Activated naive CD4-positive, alpha-beta T cell treated with Interleukin-2 at 50 U/mL for 16 hours (primary cell): ENCODE measurements at places on chromosomes 5 and 9.

GRCh38 chr5:102801371-102801770 is 46.3 kb downstream of the PAM start:
- DNase-seq = no peak

- no peak for DNase-seq
Observed at GRCh38 chr5:65394087-65394486, 87.6 kb downstream of the ADAMTS6 start.

DNA sequence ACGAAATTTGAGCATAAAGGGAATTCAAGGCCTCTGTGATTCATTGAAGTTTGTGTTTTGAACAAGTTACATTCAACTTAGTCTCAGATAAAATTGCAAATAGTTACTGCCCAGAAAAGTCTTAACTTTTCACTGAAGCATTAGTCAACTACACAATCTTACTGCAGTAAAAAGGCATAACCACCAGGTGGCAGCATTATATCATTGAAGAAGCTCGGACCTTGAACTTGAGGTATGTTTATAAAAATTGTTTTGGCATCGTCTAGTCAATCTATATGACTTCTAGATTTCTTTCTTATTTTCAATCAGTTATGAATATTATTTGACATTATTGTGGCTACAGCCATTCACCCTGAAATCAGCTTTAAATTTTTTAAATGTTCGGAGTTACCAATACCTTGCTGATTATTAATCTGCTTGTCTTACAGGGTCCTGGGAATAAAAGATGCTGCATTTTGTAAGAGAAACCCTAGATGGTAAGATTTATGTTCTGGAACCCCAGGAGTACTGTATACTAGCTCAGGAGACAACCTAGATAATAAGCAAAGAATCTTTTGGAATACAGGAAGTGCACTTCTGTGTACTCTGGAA is 83.9 kb upstream of the GRAMD2B start:
- DNase-seq = peak; percentile 24

DNA sequence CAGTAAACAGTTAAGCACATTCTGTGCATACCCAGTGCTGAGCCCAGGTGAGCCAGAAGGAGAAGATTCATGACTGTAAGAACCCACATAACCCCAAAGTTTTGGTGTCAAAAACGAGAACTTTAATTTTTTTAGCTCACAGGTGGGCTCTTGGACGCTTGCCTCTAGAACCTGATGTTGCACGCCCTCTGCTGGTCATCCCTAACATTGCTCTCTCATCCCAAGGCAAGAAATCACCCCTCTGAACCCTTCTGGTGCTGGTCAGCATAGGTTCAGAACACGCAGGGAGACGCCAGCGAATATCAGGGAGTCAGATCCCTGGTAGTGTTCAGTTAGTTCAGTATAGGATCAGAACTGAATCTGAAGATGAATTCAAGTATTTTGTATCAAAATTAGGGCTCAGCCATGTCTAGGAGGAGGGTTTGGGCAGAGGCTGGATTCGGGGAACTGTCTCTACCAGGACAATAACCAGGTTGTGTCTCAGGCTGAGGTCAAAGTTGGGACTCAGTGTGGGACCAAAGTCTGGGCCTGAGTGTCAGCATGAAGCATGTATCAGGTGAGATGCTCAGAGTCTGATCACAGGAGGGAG is 4.1 kb upstream of the DNAJB5 start:
- peak; percentile 60 for DNase-seq

DNA sequence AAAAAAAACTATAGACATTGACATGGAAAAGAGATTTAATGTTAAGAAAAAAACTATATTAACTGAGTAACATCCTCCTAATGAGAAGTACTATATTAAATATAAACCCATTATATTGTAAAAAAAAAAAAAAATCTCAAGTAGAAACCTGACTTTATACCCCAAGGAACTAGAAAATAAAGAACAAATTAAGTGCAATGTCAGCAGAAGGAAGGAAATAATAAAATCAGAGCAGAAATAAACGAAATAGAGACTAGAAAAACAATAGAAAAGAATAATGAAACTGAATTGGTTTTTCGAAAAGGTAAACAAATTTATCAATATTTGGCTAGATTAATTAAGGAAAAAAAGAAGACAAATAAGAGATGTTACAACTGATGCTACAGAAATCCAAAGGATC is 329.1 kb upstream of the ZNF608 start:
- no peak for DNase-seq

- no peak for DNase-seq
Observed at GRCh38 chr5:115179394-115180164, 9.9 kb upstream of the TRIM36 start.

GRCh38 chr5:170611449-170612090 is 107.8 kb downstream of the KCNIP1 start:
- no peak for DNase-seq

GRCh38 chr5:111952555-111952954 is 195.6 kb upstream of the NREP start:
- DNase-seq = no peak

DNA sequence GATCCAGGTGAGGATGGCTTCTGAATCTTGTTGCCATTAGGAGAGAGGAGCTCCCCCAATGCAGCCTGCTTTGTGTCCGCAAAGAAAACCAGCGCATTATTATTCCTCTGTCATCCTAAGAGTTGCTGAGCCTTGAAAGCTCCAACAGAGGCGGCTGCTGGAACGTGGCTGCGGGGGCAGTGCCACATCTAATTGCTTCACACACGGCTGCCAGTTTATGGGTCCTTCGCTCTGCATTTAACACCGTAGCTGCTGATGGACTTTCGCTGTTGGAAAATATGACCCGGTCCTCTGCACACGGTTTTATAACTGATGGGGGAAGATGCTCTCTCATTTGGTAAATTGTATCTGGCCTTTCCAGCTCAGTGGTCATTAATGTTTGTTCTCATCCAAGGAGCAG is 38.0 kb downstream of the ZNF622 start:
- no peak for DNase-seq

DNA sequence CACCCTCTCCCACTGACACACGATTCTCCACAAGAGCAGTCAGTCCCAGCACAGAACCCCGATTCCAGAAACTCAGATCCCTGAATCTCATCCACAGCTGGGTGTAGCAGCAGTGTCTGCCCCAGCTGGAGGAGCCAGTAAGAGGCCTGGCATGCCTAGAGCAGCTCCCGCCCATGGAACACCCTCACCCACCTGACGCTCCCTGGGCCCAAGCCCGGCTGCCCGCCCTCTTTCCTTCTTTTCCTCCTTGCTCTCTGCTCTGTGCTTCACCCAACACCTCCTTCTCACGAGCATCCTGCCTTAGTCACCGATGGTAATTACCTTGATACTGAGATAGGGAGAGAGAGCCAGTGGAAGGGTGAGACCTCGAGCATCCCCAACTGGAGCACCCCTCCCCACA is 8.7 kb downstream of the PCDH1 start:
- no peak for DNase-seq

DNA sequence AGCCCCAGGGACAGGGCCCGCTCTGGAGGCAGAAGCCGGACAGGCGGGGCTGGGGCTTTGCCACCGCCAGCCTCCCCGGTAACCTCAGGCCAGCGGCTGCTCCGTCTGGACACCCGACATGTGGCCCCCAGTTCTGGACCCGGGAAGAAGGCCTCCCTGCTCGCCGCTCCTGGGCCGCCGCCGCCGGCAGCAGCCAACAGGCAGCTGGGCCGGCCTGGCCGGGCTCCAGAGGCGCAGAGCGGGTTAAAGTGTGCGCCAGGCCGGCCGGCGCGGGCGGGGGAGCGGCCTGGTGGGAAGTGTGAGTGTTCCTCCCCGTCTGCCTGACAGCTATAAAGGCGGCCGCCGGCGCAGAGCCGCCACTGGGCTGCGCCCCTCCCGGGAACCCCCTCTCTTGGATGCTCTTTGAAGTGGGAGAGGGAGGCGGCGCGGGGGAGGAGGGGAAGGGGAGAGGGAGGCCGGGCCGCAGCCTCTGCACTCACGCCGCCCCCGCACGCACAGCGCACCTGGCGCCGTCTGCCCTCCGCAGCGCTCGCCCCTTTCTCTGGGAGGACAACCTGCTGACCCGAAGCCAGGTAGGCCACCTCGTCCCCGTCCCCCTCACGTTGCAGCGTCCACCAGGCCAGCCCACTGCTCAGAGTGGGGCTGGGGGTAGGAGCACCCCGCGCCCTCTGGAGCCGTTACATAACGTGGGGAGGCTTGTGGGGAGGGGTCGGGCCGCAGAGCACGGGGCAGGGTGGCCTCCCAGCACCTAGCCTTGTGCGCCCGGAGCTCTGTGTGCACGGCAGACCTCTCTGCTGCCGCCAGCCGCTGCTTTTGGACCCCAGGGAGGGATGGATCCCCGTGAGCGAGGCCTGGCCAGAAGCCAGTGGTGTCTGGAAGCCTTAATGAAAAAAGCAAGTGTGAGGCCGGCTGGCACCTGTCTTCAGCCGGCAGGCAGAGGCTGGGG is at the start of gene ADAMTSL2:
TSS of gene ADAMTSL2 (plus strand) at position 359 of the 946 bp plus-strand sequence. CDS start 2,009 bp downstream, outside the sequence.
- peak; percentile 16 for DNase-seq

DNA sequence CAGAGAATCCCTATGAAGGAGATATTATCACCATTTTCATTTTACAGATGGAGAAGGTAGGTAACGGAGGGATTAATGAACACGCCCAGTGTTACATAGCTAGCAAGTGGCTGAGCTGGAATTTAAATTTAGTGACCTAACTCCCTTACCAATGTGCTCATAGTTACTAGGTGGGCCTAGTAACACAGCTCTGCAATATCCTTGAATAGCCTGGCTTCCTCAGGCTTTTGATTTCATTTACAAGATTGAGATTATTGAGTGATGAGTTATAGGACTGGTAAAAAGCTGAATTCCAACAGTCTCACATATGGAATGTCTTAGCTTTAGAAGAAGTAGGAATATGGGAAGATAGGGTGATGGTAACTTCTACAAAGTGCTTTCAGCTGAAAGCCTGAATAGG is 336.3 kb upstream of the KIF2A start:
- DNase-seq = no peak

DNA sequence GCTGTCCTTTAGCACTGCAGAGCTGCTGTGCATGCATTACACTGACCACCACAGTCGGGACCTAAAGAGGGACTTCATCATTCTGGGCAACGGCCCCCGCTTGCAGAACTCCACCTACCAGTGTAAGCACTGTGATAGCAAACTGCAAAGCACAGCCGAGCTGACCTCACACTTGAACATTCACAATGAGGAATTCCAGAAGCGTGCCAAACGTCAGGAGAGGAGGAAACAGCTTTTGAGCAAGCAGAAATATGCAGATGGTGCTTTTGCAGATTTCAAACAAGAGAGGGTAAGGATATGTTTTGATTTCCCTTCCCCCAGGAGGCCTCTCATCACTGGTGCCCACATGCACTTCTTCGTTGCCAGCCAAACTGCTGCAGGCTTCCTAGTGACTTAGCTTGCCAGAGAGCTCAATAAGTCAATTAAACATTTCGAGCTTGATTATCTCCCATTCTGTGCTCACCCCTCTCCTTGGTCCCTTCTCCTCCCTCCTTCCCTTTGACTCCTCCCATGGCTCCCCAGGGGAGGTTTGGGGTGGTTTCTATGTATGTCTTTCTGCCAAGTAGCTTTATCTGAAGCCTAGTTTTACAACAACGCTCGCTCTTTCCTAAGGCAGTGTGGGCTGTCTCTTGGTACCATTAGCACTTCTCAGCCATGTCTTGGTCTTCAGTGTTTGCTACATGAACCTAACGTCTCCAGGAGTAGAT is 66.7 kb downstream of the ZNF462 start:
- no peak for DNase-seq

DNA sequence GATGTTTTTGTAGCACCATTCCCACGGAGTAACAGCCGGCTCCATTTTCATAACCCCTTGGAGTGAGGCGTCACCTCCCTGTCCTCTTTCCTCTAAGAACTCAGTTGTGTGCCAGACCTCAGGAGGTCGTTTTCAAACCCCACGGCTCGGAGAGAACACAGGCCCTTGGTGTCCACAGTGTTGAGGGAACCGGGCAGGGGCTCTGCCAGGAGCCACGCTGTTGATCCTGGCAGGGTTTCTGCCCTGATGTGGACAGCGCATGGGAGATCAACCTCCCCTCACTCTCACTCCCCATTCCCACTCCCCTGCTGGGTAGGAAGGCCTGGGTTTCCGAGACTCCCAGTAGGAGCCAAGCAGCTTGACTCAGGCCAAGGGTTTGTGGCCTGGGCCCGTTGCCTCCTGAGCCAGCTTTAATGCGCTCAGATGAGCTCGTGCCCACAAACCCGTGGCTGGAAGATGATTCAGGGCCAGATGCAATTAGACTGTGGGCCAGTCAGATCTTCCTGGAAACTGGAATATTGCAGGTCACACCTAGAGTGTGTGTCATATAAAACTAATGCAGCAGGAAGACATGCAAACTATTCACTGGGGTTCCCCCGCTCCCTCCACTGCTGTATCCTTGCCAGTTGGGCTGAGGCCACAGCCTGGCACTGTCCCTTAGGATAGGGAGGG is 133.4 kb downstream of the SLC12A2 start:
- no peak for DNase-seq

DNA sequence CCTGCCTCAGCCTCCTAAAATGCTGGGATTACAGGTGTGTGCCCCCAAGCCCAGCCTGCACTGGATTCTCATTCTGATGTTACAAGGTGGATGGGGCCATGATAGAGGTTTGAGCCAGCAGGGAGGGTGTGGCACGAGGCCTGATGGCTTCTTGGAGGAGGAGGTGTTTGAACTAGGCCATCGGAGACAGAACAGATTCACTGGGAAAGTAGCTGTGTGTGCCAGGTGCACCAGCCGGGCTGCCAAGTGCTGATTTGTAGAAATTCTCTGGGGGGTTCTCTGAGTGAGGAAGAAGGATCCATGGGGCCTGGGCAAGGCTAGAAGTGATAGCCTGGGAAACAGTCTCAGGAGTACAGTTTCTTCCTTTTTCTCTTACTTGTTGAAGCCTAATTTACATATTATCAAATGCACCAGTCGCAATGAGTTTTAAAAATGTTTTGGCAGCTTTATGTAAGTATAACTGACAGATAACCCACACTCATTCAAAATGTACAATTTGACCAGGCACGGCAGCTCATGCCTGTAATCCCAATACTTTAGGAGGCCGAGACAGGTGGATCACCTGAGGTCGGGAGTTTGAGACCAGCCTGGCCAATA is 31.1 kb upstream of the STXBP1 start:
- DNase-seq = no peak

DNA sequence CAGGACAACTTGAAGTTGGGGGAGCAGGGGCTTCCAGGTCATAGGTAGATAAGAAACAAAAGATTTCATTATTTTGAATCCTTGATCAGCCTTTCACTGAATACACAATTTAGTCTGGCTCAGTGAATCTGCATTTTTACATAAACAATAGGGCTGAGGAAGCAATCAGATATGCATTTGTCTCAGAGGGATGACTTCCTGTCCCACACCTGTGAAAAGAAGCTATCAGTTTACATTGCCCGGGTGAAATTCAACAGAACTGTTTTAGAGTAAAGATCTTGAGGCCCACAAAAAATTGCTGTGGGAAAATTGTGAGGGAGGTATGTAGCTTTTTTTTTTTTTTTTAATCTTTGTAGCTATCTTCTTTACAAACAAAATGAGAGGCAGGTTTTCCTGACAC is 38.3 kb downstream of the DNAJB5 start:
- DNase-seq = no peak
